ENCODE measurements at places on chromosomes 6 and 20.
A peak's percentile ranks its signal among the peaks of the same experiment; 100 is the strongest.

GRCh38 chr6:4297348-4297747 is 162.0 kb upstream of the ECI2 start:
- DNase-seq = no peak

DNA sequence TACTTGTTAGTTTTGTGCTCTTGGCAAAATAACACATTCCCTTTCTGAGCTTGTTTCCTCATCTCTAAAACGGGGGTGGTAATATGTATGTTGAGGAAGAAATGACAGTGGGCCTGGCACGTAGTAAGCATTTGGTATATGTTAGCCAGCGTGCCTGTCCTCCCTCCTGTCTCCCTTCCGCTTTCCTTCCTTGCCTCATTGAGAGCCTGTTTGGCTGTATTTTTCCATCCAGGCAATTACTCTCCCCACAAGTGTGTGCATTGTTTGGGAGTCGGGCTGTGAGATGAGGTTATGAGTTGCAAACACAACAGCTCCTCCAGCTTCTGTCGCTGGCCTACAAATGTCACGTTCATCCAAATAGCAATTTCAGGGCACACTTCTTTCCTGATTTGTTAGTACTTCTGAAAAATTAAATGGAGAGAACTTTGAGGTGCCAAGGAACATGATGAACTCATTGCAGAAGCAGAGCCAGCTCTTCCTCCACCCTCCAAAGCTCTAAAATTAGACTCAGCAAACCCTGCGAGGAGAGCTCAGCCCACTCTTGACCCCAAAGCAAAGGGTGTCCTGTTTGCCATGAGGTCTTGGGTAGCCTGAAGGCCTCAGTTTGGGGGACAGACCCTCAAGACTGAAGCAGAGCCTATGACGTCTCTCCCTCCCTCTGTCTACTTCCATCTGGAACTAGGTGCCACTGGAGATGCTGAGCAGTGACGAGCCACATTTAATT is 50.7 kb upstream of the TOX2 start:
- no peak for DNase-seq

DNA sequence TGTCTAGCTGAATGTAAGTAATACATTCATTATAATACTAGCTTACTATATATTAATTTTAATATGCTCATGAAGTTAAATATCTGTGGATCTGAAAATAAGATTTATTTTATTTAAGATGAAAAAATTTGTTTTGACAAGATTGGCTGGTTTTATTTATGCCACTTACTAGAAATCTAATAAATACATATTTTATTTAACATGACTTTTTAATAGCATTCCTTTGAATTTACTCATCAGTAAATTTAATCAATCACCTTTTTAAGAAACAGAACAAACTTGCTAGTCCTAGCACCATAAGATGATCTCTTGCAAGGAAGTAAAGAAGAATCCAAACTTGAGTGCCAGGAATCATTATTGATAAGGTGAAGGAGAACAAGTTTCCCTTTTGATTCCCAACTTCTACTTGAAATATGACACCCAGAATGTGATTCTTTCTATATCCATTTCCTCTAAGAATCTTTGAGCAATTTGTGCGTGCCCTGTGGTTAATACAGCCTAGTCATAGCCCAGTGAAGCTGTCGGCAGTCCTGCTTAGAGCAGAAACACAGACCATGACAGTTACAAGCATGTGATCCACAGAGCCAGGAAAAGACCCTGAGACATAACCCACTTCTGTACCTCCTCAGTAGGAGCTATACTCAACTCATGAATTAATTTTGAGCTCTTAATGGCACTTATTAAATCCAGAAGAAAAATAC is 282.3 kb upstream of the QKI start:
- DNase-seq = no peak

DNA sequence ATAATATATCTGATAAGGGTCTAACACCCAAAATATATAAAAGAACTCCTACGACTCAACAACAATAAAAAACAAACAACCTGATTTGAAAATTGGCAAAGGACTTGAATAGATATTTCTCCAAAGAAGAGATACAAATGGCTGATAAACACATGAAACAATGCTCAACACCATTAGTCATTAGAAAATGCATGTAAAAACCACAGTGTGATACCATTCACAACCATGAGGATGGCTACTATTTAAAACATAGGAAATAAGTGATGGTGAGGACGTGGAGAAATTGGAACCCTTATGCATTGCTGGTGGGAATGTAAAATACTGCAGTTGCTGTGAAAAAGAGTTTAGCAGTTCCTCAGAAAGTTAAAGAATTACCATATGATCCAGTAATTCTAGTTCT is 41.4 kb downstream of the PTGIS start:
- no peak for DNase-seq

DNA sequence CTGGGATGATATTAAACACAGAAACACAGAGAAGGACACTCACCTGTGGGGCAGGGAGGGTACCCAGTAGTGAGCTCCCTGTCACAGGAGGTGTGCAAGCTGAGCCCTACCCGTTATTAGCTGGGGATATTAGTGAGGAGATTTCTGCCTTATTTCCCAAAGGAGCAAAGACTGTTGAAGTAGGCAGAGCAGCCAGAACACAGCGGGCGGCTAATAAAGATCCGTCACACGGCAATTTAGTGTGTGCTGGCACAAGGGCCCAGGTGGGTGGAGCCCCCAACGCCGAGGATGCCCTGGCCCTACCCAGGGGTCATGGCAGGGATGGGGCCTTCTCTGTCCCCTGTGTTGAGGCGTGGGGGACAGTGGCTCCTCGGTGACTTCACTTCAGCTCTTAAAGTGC is 8.3 kb downstream of the VSTM2L start:
- DNase-seq = no peak

- no peak for DNase-seq
Observed at GRCh38 chr6:77986380-77987034, 333.7 kb downstream of the MEI4 start.

- no peak for DNase-seq
Observed at GRCh38 chr6:169396554-169397163, 143.0 kb upstream of the THBS2 start.

GRCh38 chr6:149212892-149213801 is 104.4 kb upstream of the TAB2 start:
- no peak for DNase-seq

GRCh38 chr6:36508532-36508931 is 38.7 kb downstream of the STK38 start:
- DNase-seq = no peak

DNA sequence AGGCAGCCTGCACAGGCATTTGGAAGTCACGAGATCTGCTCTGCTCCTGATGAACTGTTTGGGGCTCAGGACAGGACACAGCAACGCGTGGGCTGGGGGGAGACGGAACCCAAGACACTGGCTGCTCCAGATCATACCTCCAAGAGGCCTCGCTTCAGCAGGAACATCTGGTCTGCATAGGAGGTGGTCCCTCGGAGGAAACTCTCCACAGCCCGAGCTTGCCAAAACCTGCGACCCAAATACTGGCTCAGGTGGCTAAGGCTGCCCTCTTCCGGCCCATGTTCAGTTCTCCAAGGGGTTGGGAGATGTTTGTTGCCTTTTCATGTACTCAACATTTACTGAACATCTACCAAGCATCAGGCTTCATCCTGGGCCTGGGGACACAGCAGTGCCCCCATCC is 51.7 kb downstream of the MYH7B start:
- no peak for DNase-seq

DNA sequence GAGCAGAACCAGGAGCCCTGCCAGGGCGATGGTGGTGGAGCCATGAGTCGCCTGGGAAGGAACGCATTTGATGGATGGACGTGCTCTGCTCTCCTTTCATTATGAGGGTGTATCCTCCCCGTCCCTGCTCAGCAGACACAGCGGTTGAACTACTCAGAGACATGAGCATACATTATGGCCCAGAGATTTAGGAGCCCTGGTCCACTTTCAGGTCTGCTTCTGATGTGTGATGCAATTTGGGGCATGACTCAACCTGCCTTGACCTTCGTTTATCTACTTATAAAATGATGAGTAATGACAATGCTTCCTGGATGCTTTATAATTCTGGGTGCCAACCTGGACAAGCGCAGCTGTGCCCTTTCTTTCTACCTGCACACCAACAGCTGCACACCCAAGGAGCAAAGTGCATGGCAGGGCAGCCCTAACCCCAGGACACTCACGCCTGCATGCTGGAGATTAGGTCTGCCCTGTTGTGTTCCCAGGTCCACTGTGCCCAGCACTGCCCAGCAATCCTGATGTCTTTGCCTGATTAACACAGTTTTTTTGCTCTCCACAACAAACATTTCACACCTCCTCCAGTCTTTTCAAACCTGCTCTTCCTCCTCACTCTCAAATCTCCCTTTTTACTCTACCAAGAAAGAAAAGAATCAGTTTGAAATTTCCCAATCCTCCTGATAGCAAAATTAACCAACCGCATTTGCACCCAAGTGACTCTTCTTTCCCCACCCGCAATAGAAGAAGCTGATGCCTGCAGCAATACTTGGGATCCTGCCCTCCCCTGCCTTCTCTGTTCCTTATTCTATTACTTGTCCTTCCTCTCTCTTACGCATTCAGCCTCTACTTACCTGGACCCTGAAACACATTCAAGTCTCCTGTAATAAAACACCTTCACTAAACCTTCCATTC is 81.2 kb downstream of the EZR start:
- peak; percentile 57 for DNase-seq

DNA sequence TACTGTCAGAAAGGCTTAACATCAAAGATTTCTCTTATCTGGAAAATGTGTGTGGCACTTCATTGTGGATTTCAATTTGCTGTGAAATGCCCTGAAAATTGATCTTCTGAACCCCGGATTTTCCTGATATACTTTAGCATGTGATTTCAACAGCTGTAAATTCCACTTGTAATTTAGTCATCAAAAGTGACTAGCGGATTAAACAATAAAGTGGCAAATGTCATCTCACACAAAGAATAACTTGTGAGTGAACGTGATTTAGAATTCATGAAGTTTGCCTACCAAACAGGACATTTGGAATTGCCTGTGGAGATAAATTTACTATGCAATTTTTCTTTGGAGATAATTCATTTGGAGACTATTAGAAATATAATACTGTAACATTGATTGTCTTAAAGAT is 601.6 kb downstream of the COL12A1 start:
- no peak for DNase-seq

GRCh38 chr6:169167581-169168301 is 85.9 kb downstream of the THBS2 start:
- peak; percentile 99 for DNase-seq

DNA sequence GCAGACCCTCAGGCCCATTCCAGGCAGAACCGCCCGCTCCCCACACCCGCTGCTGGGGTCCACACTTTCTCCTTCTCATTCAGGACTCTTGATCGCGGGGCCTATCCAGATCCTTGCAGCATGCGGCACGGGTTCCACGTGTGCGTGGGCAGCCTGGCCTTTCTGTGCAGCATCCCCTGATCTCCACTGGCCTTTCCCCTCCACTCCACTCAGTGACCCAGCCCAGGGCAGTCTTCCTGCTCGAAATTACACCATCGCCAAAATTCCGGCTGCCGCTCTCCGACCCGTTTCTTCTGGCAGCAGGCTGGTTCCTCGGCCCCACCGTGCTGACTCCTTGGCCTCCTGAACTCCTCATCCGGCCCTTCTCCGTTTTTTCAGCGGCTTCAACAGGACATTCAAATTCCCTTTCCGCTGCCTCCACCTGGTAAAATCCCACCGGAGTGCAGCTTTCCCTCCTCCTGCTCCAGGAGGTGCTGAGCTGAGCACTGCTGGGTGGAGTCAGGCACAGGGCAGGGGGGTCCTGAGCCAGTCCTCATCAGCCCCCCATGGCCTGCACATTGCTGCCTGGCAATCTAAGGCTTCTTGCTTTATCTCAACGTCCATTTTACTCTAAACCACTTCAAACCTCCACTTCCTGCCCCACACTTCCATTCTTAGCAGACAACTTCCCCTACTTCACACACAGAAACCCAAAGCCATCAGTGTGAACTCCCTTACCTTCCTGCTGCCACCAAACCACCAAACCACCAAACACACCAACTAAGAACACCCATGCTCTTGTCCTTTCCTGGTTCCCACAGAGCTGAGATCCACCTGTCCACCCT is 9.0 kb downstream of the SFT2D1 start:
- DNase-seq = no peak

DNA sequence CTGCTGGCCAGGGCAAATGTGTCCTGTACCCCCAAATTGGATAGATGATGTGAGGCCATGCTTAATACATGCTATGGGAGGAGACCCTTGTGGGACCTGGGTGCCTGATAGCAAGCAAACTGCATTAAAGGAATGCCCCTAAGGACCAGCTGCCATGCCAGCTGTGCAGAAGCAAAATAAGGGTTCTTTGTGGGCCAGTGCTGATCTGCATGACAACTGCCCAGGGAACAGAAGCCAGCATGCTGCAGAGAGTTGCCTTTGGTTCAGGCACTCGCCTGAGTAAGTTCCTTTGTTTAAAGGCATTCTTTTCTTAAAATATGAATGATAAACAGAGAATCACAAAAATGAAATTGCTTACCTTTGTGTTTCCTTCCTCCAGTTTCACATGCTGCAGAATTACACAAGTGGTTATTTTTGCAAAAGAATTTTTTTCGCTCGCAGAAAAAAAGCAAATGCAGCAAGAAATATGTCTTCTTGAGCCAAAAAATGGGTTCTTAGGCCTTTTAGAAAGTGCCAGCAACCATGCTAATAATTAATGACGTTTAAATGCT is 6.9 kb upstream of the SYNDIG1 start:
- no peak for DNase-seq

DNA sequence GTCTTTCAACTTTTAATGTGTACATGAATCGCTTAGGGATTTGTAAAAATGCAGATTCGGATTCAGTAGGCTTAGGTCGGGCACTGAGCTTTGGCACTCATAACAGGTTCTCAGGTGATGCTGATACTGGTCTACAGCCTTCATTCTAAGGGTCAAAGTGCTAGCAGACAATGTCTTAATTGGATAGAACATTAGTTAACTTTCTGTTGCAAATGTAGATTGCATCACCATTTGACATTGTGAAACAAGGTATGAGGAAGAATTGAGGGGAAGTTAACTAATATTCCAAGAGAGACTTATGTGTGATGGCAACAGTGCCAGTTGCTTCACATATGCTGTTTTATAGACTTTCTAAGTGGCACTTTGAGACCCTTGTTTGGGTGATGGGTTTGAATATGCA is 86.9 kb downstream of the MLIP start:
- no peak for DNase-seq

DNA sequence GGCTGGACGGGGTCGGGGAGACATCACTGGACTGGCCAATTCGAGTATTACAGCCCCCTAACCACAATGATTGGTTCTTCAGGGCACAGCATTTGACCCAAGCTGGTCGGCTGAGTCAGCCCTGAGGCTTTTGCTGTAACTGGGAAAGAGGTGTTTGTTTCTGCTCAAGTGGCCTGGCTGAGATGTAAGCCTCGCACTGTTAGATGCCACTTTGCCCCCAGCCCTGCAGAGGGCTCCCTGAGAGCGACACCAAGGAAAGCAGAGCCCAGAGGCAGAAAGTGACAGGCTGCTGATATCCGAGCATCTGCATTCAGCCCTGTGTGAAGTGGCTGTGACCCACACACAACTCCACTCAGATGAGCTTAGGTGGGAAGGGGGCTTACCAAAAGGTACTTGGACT is 19.4 kb downstream of the ERGIC3 start:
- peak; percentile 75 for DNase-seq

- DNase-seq = peak; percentile 44
Observed at GRCh38 chr6:37204014-37204751, 34.2 kb downstream of the PIM1 start.
